HT-29 (cell line): ENCODE measurements at places on chromosomes 3 and 15. TPM values are rescaled to one million over a fixed set of nuclear protein-coding genes. Genes with fewer than 3 reads are reported as not detected.

The TTC21A gene
- total RNA-seq: 1.6 and 2.1 TPM in 2 replicates

The ADPGK gene
- 90.1 and 109 TPM in 2 replicates for total RNA-seq

The WDR76 gene
- 11.5 and 12.7 TPM in 2 replicates for total RNA-seq

The LOXL1 gene
- total RNA-seq: 20.0 and 26.1 TPM in 2 replicates

The CDHR4 gene
- 0.15 and 0.34 TPM in 2 replicates for total RNA-seq

The SELENOS gene
- total RNA-seq: 56.6 and 67.1 TPM in 2 replicates

The CHRD gene
- 3.4 and 5.2 TPM in 2 replicates for total RNA-seq

The CLRN1 gene
- total RNA-seq: not detected in 2 replicates

The BBX gene
- 23.8 and 27.2 TPM in 2 replicates for total RNA-seq

The FRMD5 gene
- total RNA-seq: 4.3 and 5.8 TPM in 2 replicates

The UBA7 gene
- total RNA-seq: 5.1 and 6.1 TPM in 2 replicates

The TPRG1 gene
- total RNA-seq: 0.21 TPM in 1 of 2 replicates, not detected in the other

The APOD gene
- total RNA-seq: 0.58 and 0.91 TPM in 2 replicates

The LDHAL6B gene
- total RNA-seq: not detected in 2 replicates

The ESYT3 gene
- total RNA-seq: not detected in 2 replicates

The ILDR1 gene
- 7.2 and 7.4 TPM in 2 replicates for total RNA-seq

The SLC12A1 gene
- not detected in 2 replicates for total RNA-seq

The CPNE9 gene
- 0.36 TPM in 1 of 2 replicates, not detected in the other for total RNA-seq

The VGLL3 gene
- 0.03 and 0.31 TPM in 2 replicates for total RNA-seq

The PCOLCE2 gene
- 4.9 and 6.2 TPM in 2 replicates for total RNA-seq

The PP2D1 gene
- not detected in 2 replicates for total RNA-seq

The GABRG3 gene
- not detected in 2 replicates for total RNA-seq

The THBS1 gene
- 5.6 and 12.5 TPM in 2 replicates for total RNA-seq

The PTX3 gene
- total RNA-seq: not detected in 2 replicates

The CCNB2 gene
- 84.6 and 89.0 TPM in 2 replicates for total RNA-seq

The GPD1L gene
- 6.0 and 12.9 TPM in 2 replicates for total RNA-seq

The CAMK1 gene
- total RNA-seq: 0.81 and 3.2 TPM in 2 replicates

The MFSD1 gene
- 25.1 and 34.1 TPM in 2 replicates for total RNA-seq

The IL17RC gene
- 18.6 and 23.4 TPM in 2 replicates for total RNA-seq
